ENCODE measurements at places on chromosomes 6 and 20. TPM values are rescaled to one million over a fixed set of nuclear protein-coding genes. Genes with fewer than 3 reads are reported as not detected.
A peak's percentile ranks its signal among the peaks of the same experiment; 100 is the strongest.

- peak; percentile 86 for DNase-seq
Measured at GRCh38 chr6:55825402-55826051, 49.9 kb downstream of the BMP5 start.

- no peak for DNase-seq
Measured at GRCh38 chr20:4966826-4967751, 34.2 kb downstream of the SLC23A2 start.

GRCh38 chr6:161338015-161338414, 64.2 kb upstream of the AGPAT4 start:
- DNase-seq = no peak

GRCh38 chr6:2876210-2877056, 26.7 kb downstream of the SERPINB9 start:
- DNase-seq = no peak

DNA sequence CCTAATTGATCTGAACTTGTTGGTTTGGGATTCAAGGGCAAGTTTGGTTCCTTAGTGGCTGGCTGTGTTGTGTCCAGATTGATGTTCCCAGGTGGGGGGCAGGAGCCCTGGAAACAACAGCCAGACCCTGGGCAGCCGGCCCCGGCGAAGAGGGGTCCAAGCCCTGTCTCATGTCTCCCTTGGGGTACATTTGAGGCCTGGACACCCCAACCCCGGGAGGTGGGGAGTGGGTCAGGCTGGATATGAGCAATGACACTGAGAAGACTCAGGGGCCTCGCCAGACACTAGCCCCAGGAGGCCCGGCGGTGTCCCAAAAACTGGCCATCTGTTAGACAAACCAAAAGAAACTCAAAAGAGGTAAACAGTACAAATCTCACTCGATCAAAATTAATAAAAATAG, 79.6 kb downstream of the YTHDF1 start:
- no peak for DNase-seq

DNA sequence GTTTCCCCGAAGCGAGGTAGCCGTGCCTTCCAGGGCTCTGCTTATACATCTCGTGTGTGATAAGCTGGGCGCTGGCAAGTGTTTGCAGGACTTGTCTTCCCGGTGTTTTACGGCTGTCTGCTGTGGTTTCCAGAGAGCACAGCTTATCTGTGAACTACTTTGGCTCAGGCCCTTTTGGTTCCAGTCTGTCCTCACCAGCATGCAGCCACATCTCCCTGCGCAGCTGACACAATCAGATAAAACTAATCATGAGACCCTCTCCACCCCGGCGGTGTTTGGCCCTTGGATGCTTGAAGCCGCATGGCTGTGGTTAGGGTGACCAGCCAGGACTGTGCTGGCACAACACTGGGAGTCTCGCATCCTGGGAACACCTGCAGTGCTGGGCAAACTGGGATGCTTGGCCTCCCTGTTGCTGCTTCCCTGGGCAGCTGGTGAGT, 241.8 kb upstream of the FOXQ1 start:
- DNase-seq = no peak

- DNase-seq = no peak
Measured at GRCh38 chr6:125678601-125679000, 70.8 kb upstream of the HEY2 start.

GRCh38 chr20:13278812-13279570, 57.9 kb downstream of the ISM1 start:
- no peak for DNase-seq

DNA sequence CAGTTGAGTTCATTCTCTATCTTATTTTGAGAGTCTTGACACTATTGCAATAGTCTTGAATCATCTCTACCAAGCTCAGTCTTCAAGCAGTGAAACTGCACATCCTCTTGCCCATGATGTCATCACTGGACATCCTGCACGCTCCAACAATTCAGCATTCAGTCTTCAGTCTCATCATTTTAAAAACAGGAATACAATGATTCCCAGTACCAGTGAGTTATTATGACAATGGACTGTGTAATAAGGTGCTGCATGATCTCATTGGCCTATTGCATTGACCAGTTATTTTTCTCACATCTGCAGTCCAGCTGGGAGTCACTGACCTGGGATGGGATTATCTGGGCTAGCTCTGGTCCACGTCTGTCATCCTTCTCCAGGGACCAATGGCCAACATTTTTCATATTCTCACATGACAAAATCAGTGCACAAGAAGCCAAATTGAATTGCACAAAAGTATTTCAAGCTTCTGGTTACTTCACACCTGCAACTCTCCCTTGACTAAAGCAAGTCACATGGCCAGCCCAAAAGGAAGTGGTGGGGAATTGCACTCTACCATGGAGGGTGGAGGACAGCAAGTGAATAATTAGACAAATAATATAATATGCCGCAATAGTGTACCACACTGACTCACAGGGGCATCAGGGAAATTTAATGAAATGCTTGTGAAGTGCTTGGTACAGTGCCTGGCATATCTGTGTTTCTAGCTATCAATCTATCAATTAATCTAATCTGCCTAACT, 6.4 kb upstream of the CST2 start:
- DNase-seq = no peak

GRCh38 chr6:108944707-108945680, 96.8 kb downstream of the ARMC2 start:
- DNase-seq = no peak

DNA sequence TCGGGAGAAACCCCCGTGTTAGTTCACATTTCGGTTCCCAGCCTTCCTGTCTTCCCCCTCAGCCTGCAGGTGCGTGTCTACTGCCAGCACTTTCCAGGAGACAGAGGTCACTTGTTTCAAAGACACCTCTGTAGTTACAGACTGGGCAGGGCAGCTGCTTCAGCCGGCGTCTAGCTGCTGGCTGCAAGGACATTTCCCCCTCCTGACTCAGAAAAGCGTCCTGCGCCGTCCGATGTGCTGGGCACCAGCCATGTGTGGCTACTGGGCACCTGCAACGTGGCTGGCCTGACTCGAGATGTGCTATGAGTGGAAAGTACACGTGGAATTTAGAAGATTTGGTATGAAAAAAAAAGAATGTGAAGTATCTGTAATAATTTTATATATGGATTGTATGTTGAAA, 37.6 kb downstream of the RRBP1 start:
- DNase-seq = no peak

- DNase-seq = no peak
Measured at GRCh38 chr6:43992783-43993644, 134.2 kb downstream of the MRPL14 start.

The CALHM5 gene
- polyA plus RNA-seq = 0.10 TPM

The EYA2 gene
- not detected for polyA plus RNA-seq

The RIPOR2 gene
- not detected for polyA plus RNA-seq

The WFDC13 gene
- polyA plus RNA-seq = not detected

The MLN gene
- polyA plus RNA-seq = not detected

Measured in foreskin keratinocyte (primary cell).